Memory B cell (primary cell): ENCODE measurements at places on chromosomes 2 and 18.

GRCh38 chr2:28598484-28598883, 102.6 kb downstream of the PLB1 start:
- DNase-seq: no peak

GRCh38 chr2:236403125-236403524, 138.9 kb upstream of the ASB18 start:
- no peak for DNase-seq

DNA sequence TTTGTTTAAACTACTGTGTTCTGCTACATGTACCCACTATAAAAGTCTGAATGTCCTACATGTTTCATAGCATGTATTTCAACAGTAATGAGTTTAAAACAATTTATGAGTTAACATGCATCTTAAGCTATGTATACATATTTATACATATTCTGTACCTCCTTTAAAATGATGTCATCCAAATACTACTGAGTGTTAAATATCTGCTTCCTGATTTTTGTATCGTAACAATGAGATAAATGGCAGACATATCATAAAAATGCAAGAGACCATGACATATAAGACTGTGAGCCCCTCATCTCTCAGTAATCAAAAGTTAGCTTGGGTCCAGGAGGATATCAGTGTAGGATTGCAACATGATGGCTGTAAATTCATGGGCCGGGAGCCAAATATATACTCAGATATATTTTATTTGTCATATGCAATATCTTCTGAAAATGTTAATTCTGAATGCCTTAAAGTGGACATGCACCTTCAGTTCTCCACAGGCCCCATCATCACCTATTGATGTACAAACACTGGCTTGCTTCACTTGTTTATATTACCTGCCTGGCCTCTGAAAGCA, 3.6 kb downstream of the COL5A2 start:
- DNase-seq: no peak

DNA sequence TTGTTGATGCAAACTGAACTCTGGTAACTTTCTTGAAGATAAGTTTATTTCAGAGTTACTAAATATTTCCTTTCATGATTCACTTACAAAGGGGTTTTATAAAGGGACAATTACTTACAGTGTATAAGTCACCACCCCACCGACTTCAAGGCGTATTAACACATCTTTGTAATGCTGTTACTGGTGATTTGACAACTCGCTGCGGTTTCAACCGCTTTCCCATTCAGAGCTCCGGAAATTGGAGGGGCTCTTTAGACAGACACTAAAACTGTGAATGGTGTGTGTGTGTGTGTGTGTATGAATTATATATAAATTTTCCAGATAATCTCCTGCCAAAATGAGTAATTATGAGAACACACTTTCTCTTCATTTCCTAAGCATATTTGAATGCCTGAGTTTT, 4.9 kb downstream of the TM4SF20 start:
- DNase-seq: no peak

DNA sequence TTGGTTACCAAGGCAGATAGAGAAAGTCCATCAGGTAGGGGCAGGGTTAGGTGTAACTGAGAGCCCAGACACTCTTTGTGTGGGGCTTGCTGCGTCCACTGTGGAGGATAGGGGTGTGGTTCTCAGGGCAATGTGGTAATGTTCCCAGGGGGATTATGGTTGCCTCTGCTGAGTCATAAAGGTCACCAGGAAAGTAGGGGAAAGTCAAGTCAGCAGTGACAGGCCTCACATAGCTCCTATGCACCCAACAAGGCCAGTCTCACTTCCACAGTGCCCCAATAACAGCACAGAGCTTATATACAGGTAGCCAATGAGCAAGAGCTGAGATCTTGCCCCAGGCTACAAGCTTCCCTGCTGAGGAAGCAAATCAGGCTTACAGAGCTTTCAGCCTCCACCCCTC, 1438.0 kb upstream of the ZEB2 start:
- DNase-seq: no peak

DNA sequence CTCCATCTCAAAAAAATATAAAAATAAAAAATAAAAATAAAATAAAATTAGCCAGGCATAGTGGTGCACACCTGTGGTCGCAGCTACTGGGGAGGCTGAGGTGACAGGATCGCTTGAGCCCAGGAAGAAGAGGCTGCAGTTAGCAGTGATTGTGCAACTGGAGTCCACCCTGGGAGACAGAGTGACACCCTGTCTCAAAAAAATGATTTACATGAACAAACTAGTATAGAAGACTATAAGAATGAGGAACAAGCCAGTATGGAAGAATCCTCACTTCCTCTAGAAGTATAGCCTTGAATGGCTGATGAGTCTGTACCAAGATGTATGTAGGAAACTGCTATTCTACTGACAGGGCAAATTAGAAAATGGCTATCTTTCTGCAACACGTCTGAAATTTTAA, 10.9 kb downstream of the YES1 start:
- DNase-seq: no peak

DNA sequence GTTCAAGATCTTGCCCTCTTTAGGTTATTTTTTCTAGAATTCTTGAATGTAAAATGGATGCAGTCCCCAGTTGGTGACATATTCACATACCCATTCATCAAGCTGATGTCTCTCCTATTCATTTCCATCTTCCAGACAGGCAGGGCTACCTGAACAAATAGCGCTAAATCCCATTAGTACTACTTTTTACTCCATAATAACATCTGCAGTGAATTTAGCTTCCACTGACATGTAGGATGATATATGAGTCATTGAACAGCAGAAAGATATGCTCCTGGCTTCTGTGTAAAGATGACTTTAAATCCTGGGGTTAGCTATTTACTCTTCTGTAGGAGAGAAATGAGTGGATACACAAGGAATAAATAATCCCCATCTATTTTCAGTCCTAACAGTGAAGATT, 194.7 kb downstream of the RND3 start:
- DNase-seq: no peak

DNA sequence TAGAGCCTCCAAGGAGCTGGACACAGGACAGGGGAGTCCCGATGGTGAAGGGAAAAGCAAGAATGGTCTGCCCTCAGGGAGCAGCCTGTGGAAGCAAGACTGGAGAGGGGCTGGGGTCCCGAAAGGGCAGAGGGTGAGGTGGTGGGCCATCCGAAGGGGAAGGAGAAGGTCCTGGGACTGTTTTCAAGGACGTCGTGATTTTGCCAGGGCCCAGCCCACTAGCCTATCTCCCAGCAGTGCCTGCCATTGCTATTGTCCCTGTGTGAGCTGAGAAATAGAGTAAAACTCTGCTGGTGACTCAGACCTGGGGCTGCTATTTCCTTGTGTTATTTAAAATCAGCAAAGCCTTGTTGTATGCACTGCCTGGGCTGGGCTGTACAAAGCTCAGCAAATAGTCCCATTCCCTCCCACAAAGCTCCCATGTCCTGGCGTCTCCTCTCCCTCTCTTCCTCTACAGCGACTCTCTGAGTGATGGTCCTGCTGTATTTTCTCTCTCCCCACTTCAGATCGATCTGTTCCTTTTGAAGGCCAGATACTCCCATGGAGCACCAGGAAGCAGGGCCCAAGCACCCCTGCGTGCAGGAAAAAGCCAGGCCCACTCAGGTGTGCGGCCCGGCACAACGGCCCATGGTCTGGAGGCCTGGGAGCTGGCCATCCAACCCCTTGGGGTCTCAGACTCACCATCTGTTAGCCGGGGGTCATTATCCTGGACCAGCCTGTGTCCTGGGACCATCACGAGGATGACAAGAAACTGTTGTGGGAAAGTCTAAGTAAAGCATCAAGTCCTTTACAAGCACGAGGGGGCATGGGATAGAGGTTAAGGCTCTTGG, 65.0 kb upstream of the OTOF start:
- no peak for DNase-seq

DNA sequence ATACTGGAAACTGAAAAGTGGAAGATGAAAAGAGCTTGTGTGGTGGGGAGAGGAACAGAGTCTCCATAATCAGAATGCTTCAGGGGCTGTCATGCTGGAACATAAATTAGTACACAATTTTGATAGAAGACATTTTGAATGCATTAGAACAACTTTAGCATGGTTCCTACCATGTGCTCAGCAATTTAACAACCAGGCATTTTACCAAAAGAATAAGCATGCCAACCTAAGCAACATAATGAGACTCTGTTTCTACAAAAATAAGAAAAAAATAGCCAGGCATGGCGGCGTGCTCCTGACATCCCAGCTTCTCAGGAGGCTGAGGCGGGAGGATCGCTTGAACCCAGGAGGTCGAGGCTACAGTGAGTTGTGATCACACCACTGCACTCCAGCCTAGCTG, 40.5 kb upstream of the TMEM18 start:
- no peak for DNase-seq

- no peak for DNase-seq
These were observed 2.4 kb upstream of the DTNA start for GRCh38 chr18:34707670-34708069.

- no peak for DNase-seq
These were observed 101.3 kb upstream of the RPE start for GRCh38 chr2:209901172-209901571.

- DNase-seq: no peak
These were observed 403.1 kb upstream of the LYPD1 start for GRCh38 chr2:133072837-133073694.

DNA sequence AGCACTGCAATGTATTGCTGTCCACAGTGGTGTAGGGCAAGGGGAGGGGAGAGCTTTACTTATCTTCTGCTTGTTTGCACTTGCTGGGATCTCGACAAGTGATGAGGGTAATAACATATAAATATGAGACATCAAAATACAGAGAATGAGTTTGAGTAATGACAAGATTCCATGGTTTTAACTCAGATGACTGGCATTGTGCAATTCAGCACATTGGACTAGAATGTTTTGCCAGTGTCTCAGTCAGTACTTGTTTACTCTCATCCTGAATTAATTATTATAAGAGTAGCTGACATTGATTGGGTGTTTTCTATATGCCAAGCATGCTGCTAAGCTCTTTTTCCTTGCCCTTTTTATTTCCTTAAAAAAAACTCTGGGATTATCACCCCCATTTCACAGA, 306.7 kb upstream of the MMADHC start:
- DNase-seq: no peak

- no peak for DNase-seq
These were observed 122.7 kb upstream of the GLI2 start for GRCh38 chr2:120612931-120613330.

GRCh38 chr2:217121565-217121964, 261.7 kb upstream of the TNP1 start:
- DNase-seq: no peak

DNA sequence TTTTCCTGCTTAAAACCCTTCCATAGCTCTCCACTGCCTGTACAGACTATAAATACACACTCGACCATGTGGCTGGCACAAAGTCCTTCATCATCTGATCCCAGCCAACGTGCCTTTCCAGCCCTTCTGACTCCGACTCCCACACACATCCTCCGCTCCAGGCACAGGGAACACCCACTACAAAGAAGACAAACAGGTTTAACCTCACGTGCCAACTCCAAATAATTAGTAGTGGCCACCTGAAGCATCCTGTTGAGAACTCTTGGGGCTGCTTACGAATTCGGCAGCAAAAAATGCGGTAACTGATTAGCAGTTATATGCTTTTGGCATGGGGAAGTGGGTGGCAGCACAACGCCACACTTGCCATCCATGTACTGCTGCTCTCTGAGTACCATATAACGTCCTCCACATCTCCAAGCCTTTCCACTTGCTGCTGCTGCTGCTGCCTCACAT, 12.1 kb downstream of the SPIRE1 start:
- no peak for DNase-seq

DNA sequence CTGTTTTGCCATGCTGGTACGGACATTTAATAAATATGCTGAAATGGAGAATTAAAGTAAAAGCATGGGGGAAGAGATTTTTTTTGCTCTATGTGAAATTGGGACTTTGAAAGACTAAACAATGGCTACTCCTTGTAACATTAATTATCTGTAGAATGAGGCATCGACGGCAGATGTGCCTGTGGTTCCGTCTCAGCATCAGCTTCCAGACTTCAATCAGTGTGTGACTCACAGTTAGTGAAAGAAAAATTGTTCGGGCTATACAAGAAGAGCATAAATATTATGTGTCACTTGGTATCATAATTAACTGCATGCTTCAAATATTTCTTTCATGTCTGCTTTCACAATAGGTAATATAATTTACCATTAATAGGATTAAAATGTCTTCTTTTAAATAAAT, 117.0 kb upstream of the SMIM21 start:
- no peak for DNase-seq

DNA sequence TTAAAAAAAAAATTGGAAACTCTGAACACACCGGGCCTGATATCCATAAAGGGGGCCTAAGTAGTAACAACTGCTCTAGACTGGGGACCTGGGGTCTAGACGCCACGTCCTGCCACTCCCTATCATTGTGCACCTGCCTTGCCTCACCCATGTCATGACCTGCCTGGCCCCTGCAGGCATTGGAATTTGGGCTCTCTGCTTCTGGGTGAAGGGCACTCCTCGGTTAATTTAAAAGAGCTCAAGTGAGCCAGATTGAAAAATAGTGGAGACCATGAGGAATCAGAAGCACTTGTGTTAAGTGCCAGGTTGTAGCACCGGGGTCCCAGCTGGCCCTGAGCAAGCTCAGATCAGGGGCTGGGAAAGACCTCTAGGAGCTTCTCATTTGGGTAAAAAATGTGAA, 48.1 kb downstream of the SLC4A1AP start:
- DNase-seq: no peak

DNA sequence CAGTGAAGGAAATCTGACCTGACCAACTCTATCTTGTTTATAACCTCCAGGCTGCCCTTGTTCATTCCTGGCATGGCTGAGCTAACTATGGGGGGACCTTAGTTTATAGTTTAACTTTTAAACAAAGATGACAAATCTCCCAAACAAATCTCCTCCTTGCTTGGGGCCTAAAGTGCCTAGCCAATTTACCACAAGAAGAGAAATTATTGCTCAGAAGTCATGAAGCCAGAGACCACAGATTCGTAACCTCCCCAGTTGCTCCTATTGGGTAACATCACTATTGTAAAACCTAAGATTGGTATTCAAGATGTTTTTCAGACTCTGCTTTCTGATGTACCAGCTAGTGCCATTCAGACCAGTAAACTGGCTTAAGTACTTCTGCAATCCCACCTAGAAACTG, 649.4 kb upstream of the SLC8A1 start:
- DNase-seq: no peak

DNA sequence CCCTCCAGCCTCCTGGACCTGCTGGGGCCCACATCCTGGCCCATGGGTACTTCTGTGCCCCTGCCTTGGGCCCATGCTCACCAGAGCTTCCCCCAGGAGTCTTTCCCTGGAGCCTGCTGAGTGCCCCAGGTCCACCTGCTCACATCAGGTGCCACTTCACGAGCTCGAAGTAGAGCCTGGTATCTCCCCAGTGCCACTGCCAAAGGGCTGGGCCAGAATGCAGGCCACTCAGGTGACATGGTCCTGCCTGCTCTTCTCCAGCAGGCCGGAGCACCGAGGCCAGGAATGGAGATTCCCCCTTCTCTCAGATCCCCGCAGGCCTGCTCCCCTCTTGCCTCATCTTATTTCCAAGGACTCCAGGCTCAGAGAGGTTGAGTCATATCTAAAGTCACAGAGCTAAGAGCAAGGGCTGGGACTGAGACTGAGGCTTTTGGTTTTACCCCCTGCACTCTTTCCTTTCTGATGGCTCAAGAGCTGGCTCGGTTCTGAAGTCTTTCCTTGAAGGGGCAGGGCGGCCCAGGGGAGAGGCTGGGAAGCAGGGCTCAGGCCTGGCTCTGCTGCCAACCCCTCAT, 79.2 kb downstream of the HS1BP3 start:
- DNase-seq: no peak

GRCh38 chr18:21342372-21342771, 100.3 kb downstream of the GREB1L start:
- no peak for DNase-seq
